M059J (cell line): ENCODE measurements at places on chromosomes 7 and 10.
A peak's percentile ranks its signal among the peaks of the same experiment; 100 is the strongest.

- DNase-seq = peak; percentile 98
These were observed 513.0 kb downstream of the INHBA start for GRCh38 chr7:41189866-41190265.

- DNase-seq = no peak
These were observed 866.4 kb downstream of the LRMDA start for GRCh38 chr10:76297780-76298281.

- DNase-seq = peak; percentile 34
These were observed 8.5 kb upstream of the C10orf105 start for GRCh38 chr10:71727738-71728737.

DNA sequence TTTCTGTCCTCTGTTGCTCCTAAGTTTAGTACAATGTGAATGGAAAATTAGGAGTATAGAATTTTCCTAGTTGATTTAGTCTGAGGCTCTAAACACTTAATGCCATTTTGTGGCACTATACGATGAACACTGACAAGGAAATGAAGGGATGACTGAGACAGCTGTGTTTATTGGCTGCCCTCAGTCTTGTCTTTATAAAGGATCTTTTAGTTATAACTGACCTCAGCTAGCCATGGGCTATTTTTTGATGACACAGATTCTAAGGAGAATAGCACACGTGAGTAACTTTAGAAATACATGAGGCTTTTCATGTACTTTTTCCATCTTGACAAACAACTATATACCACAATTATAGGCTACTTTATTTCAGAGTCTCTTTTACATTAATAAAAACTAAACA, 113.7 kb downstream of the PRKG1 start:
- DNase-seq = no peak

DNA sequence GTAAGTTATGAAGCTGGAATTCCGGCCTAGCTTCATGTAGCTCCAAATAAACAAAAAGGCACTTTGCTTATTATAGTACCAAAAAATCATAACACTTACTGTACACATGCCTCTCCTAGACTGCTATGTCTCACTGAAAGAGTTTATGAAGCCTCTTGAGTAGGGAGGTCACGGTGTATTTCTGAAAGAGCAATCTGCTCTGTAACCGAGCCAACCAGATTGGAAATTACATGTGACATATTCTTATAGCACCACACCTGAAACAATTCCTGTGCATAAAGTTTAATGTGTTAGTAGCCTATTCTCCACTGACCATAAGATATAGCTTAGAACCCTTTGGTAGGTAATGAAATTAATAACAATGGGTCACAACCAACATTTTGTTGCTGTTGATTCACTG, 1.3 kb upstream of the FAM3C start:
- no peak for DNase-seq

DNA sequence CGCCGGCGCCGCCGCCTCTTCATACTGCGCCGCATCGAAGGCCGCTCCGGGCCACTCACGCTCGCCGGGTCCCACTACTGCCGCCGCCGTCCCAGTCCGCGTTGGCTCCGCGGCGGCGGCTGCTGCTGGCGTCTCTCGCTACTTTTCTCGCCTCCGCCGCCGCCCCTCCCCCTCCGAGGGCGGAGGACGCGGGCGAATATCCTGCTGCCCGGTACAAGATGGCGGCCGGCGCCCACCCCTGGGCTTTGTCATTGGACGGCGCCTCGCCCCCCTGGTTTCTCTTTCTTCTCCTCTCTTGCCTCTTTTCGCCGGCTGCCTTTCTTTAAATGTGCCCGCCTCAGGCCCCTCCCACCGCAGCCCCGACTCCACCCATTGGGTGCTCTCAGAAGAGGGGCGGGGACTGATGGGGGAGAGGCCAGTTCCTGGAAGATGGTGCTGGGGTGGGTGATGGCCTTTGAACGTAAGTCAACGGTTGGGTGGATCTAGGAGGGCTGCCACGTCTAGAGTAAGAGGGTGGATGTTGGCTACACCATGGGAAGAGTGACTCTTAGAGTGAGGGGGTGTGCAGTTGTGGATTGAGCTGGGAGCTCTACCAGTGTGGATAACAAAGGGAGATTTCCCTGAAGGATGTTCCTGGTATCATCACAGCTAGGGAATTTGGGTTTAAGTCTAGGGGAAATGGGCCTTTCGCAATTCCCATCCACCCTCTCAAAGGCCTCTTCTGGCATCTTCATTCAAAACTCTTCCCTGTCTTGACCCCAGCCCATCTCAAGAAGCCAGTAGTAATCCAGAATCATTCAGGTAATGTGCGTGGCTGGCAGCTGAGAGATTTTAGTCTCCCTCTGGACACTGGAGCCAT, at the start of gene CCDC71L:
CCDC71L (minus strand) TSS at position 297 of the 859 bp plus-strand sequence; CDS start at position 35, 262 bp downstream.
- DNase-seq = peak; percentile 98

GRCh38 chr10:122630526-122630925, 69.1 kb downstream of the C10orf120 start:
- no peak for DNase-seq

DNA sequence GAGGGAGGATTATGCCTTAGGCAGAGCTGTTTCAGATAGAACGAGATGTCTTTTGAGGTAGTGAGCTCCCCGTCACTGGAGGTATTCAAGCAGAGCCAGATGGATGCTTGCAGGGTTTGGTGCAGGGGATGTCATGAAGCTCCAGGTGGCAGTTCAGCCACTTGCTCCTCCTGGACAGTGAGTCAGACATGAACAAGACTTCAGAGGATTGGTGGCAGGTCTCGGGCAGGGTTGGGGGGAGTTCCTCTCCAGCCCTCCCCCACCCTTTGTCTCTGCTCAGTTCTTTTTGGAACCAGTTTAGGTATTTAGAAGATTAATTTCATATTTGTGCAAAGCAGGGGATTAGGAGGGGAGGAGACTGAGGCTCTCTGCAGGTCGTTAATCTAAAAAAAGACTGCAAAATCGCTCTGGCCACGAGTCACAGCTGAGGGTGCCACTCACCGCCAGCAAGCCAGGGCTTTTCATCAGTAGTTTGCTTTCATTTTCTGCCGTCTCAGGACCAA, 21.5 kb upstream of the MYL10 start:
- no peak for DNase-seq

DNA sequence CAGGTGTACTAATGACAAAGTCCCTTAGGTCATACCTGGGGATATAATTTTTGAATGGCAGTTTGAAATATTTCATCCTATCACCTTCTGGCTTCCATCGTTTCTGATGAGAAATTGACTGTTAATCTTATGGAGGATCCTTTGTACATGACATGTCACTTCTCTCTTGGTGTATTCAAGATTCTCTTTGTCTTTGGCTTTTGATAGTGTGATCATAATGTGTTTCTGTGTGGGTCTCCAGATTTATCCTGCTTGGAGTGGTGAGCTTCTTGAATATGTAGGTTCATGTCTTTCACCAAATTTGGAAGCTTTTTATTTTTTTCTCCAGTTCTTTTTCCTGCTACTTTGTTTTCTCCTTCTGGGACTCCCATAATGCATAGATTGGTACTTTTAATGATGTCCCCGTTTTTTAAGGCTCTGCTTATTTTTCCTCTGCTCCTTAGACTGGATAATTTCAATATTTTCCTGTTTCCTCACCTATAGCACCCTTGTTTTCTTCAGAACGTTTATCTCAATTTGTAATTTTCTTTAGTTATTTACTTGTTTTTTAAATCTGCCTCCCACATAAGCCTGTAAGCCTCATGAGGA, 4.4 kb downstream of the RBM33 start:
- no peak for DNase-seq

DNA sequence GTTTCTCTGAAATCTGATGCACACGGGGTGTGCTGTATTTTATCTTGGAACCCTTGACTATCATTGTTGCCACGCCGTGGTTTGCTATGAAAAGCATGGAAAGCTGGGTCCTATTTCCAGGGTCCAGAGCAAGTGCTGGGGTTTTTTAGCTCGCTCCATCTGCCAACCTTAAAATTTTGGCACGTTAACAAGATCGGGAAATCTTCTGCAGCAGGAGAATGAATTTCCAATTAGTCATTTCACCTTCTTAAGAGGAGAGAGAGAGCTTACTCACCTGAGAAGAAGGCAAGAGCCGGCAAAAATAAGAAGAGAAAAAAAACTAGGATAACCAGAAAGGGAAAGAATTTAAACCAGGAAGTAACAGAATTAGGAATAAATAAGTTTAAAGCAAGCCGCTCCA, 223.6 kb upstream of the CELF2 start:
- DNase-seq = peak; percentile 36

- DNase-seq = peak; percentile 81
These were observed 316.6 kb downstream of the GFRA1 start for GRCh38 chr10:115956225-115957011.

- DNase-seq = peak; percentile 47
These were observed 194.0 kb downstream of the HDAC9 start for GRCh38 chr7:18689551-18689950.

DNA sequence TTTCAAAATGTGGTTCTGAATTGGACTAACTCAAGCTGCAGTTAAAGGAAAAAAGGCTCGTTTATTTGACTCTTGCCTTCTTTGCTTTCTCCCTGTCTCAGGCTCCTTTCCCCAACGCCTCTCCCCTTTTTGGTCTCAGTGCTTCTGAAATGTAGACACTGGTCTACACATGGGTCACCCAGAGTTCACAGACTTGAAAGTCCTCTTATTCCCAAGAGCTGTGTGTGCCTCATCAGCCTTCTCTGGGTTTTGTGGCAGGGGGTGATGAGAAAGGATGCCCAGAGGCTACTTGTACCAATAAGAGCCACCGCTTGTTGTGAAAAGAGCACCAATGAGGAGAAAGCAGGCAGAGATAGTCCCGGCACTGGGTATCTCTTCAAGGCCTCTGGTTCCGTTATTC, 125.7 kb downstream of the BICC1 start:
- DNase-seq = peak; percentile 87

DNA sequence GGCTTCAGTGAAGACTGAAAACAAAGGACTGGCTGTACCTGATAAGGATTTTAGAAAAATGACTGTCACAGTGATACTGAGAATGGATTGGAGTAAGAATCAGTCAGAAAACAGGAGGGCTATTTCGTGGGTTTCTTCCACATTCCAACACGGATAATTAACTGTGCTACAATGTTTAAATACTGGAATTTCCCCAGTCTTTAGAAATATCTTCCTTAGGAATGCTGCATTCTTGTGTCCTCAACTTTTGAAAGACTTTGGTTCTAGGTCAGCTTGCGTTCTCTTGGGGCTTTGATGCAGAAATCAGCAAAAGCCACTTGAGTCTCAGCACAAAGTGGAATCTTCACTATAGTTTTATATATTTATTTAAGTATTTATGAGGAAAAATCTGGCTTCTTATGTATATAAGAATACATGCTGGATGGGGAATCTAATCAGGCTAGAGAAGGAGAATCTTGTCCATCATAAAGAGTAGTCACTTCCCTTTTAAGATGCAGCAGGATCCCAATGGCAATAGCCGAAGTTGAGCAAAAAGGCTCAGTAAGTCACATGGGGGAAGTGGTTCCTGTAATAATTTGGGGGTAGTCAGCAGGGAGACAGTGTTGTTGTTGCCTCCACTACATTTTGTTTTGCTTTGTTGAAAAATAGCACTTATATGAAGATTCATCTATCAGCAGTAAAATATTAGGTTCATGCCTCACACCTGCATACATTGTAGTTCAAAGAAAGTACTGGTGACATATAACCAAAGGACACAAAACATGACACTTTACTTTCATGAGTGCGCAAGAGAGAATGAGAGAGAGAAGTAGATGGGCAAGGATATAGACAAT, 86.0 kb downstream of the CH25H start:
- DNase-seq = peak; percentile 14

GRCh38 chr7:15317215-15317614, 244.6 kb downstream of the AGMO start:
- DNase-seq = no peak
